ENCODE measurements at places on chromosomes 16 and 17.
A peak's percentile ranks its signal among the peaks of the same experiment; 100 is the strongest.

- DNase-seq, result peak; percentile 1
Observed at GRCh38 chr16:55136356-55137150, 187.4 kb upstream of the IRX6 start.

GRCh38 chr16:85286951-85287814 is 174.9 kb upstream of the CIBAR2 start:
- DNase-seq, result peak; percentile 52

DNA sequence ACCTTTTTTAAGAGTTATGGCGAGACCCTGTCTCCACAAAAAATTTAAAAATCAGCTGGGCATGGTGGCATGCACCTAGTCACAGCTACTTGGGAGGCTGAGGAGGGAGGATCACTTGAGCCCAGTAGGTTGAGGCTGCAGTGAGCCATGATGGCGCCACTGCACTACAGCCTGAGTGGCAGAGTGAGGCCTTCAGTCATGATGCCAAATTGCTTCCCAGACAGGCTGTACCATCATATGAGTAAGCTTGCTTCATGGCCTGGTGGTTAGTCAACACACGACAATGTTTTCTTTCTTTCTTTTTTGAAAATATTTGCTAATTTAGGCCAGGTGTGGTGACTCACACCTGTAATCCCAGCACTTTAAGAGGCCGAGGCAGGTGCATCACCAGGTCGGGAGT is 12.5 kb downstream of the NTAN1 start:
- DNase-seq, result no peak

- DNase-seq, result no peak
Observed at GRCh38 chr17:61611323-61611722, 20.3 kb upstream of the NACA2 start.

DNA sequence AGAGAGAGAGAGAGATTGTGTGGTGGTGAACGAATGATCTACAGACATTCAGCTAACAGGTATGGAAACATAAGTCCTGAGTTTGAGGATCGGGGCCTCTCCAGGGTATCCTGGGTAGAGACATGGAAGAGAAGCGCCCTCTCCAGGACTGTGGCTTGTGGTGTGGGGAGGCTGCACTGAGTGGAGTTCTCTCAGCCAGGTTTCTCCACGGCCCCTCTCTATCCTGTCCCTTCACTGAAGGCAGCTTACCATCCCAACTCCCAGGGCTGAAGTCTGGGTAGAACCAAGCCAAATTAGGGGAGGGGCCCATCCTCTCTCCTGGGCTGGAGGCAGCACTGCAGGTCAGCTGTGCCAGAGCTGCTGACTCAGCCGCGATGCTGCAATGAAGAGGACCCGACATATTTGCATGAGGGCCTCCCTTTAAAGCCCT is 6.2 kb downstream of the C1QL1 start:
- DNase-seq, result peak; percentile 24

GRCh38 chr17:44708401-44709263 is at the start of gene DBF4B:
DBF4B (plus strand) TSS chr17:44708665; CDS start chr17:44708821, 156 bp downstream.
- DNase-seq, result peak; percentile 97

GRCh38 chr16:65523283-65523944 is 401.6 kb upstream of the CDH11 start:
- DNase-seq, result no peak

DNA sequence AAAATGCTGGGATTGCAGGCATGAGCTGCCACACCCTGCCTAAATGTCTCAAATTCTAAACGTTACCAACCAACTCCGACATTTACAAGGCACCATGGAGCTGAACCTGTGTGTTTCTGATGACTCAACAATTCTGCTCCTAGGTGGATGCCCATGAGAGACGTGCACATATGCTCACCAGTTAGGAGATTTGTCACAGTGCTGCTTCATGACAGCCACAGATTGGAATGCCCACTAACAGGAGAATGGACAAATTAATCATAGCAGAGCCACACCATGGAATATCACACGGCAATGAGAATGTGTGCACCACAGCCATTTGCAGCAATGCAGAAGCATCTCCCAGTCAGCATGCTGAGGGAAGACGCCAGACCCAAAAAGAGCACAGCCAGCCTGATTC is 8.0 kb upstream of the KCNG4 start:
- no peak for DNase-seq

Measured in NCI-H69 (cell line).